HEK293T (cell line): ENCODE measurements at places on chromosomes 2 and 18.

GRCh38 chr18:65567372-65567771 lies 183.4 kb upstream of the CDH7 start:
- DNase-seq = peak; percentile 5

DNA sequence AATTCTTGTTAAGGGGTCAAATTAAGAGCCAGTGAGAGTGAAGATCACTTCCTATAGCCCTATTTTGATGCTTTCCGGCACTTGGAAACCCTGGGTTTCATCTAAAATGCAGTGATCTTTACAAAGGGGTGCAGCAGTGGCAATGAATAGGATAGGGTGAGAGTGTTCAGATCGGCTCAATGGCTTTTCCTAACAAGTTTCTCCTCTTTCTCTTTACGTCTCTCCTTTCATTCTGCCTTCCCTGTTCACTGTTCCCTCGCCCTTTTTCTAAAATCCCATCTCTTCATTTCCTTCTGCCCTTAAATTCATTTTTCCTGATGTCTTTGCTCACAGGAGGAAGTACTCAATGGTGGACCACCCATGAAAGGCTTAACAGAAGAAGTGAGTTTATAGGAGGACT lies 86.0 kb downstream of the CTIF start:
- DNase-seq = no peak

GRCh38 chr2:136134126-136134525 lies 16.2 kb upstream of the CXCR4 start:
- DNase-seq = no peak

GRCh38 chr2:189281201-189281600 lies 101.6 kb upstream of the COL5A2 start:
- no peak for DNase-seq

DNA sequence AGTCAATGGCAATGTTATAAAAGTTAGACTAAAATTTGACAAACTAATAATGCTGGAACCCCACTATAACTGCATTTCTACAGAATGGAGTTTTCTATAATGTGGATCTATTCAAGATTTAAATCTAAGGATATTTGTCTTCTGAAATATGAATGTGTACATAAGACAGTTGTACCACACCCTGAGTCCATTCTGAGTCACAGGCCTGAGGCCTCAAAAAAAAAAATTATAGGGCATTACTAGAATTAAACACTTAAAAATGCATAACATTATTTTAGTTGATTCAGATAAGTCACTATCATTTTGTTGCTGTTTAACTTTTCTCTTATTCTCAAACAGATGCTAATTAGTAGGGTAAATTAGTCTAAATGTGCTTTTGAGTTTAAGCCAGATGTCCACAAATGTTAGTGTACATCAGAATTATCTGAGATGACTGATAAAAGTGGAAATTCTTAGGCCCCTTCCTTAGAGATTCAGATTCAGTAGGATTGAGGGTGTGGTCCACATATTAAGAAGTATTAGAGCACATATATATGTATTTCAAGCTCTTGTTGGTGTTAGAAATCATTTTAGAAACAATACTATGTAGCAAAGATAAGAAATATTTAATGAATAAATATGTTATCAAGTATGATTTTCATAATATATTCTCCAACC lies 42.4 kb upstream of the COL5A2 start:
- DNase-seq = no peak

GRCh38 chr2:36499128-36499820 lies 98.7 kb downstream of the FEZ2 start:
- no peak for DNase-seq

DNA sequence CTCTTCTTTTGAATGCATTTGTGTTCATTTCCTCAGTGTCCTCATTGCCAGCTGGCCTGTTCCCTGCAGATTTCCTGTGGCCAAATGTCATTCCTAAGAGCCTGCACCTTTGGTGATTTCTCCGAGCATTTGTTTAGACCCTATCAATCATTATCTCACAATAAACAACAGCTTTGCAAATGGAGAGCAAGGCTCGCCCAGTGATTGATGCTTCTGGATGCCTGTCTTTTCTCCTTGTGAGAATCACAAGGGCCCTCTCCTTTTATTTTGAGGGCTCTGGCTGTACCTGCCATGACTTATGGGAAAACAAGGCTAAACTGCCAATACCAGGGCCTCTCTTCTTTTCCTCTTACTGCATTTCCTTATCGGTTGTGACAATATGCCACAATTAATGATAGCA lies 1454.4 kb upstream of the CELF4 start:
- DNase-seq = no peak

DNA sequence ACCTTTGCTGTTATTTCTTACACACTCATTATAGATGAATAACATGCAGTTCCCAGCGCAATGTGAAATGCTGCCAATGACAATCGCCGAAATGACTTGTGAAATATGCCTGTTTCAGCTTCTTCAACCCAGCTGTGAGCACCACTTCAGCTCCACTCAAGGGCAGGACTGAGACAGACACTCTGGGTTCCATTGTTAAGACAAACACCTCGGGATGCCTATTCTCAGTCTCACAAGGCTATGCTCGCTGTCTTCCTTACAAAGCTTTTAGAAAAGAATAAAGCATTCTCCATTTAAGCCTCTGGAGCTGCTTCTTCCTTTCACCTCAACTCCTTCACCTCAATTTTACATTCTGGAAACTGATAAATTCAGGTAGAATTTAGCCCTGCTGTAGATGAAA lies 4.2 kb downstream of the CBLN2 start:
- DNase-seq = no peak

- DNase-seq = peak; percentile 68
Observed at GRCh38 chr2:97699765-97700444, 13.5 kb upstream of the ZAP70 start.

GRCh38 chr2:37851828-37852584 lies 73.1 kb upstream of the RMDN2 start:
- DNase-seq = no peak

DNA sequence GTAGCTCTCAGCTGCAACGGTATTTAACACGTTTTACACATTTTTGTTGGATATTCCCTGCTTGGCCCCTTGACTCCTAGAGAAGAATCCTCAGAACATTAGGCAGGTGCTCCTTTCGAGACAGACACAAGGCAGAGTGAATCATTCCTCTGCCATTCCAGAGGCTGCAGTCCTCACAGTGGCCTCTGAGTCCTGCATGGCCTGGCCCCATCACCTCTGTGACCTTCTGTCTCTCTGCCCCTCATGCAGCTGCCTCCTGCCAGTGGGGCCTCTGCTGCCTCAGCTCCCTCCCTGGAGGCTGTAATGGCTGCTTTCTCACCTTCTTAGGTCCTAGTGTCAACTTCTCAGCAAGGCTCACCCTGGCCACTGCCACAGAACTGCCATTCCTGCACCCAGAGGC lies 101.3 kb downstream of the PTPRM start:
- no peak for DNase-seq

- DNase-seq = no peak
Observed at GRCh38 chr2:69950241-69950640, 11.2 kb downstream of the ASPRV1 start.

GRCh38 chr18:23835506-23835905 lies 146.3 kb downstream of the LAMA3 start:
- DNase-seq = no peak

GRCh38 chr2:59560769-59561168 lies 992.7 kb downstream of the BCL11A start:
- no peak for DNase-seq

GRCh38 chr2:128416109-128416785 lies 97.6 kb upstream of the HS6ST1 start:
- DNase-seq = no peak

GRCh38 chr2:40283111-40283909 lies 168.6 kb downstream of the SLC8A1 start:
- no peak for DNase-seq

DNA sequence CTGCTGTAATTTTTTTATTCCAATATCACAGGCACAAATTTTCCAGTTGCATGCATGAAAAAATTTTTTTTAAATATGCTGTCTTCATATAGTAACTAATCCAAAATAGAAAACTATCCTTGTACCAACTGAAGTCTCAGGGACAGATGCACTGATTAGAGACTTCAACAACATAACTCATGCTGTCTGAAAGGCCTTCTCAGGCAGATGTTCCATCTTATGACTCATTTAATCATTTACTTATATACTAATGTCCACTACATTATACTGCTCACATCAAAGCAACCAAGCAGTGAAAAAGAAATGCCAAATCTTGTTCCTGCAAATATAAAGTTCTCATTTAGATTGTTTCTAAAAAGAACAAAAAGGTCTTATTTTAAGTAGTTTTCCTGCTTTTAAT lies 53.1 kb downstream of the OLA1 start:
- no peak for DNase-seq

DNA sequence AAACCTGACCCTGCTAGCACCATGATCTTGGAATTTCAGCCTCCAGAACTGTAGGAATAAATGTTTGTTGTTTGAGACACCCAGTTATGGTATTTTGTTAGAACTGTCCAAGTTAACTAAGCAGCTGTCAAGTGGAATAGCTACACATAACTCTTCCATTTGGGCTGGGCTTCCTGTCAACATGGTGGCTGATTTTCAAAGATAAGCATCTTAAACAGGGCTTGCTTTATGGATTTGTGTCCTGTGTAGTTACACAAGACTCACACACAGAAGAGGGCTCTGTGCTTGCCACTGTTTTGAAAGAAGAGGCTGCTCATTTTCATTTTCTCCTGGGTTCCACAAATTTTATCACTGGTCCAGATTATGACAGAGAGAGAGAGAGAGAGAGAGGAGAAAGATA lies 35.7 kb downstream of the GCG start:
- DNase-seq = no peak

DNA sequence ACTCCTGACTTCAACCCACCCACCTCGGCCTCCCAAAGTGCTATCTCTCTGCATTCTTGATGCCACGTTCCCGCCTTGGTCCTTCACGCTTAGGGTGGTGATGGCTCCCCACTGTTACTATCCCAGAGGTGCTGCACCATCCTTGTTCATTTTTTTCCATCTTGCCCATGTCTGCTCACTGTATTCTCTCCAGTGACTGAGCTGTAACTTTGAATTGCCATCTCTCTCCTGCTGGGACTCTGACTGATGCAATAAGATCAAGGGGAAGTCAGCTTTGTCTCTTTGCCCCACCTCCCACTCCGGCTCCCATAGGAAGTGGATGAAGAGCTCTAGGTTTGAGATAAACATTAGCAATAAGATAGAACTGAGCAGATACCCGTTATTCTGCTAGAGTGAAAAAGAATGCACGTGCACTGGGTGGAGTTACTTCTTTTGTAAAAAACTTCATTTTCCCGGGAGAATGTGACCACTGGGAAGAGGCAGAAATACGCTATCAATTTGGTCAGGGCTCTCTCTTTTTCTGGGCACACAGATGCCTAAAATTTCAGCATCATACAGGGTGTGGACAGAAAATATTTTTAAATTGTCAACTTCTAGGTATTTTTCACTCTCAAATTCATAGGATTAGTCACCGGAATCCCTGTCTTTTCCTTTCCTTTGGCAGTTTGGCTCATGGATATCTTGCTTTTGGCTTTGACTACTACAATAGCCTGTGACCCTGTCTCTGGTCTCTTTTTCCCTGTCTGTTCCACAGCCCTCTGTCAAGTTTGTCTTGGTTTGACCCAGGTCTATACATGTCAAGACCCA lies 105.4 kb downstream of the POLR1A start:
- no peak for DNase-seq

GRCh38 chr2:128502638-128503246 lies 184.1 kb upstream of the HS6ST1 start:
- no peak for DNase-seq

GRCh38 chr2:149652926-149653325 lies 65.4 kb upstream of the MMADHC start:
- DNase-seq = no peak

- no peak for DNase-seq
Observed at GRCh38 chr2:30425326-30425725, 21.7 kb upstream of the LCLAT1 start.

DNA sequence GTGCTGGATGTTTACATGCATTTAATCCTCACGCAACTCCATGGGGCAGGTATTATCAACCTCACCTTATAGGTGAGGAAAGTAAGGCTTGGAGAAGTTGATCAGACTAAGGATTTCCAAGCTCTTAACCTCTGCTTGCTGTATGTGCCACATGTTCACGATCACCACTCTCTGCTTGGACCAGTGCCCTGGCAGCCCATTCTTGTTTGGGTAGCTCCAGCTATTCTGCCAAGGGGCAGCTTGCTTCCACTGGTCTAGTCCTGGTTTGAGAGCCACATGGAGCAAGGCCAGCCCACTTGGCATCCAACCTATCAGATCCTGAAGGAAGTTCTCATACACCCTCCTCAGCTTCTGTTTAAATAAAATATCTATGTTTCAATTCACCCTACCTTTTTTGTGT lies 14.3 kb downstream of the PLB1 start:
- DNase-seq = no peak

DNA sequence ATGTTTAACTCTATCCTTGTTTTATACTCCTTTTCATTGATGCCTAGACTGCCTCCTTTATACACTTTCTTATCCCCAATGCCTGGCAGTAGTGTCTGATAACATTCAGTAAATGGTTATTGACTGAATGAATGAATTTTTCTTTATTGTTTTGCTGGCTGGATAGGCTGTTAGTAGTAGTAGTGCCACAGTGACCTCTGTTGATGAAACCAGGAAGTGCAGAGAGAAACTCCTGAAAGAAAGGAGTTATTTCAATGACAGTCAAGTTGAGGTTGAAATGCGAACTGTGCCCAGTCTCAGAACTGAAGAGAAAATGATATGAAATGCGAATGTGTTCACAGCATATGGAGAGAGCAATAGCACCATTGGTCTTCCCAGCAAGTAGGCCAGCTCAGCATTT lies 26.8 kb upstream of the SLC9A2 start:
- DNase-seq = peak; percentile 12

GRCh38 chr2:111227716-111228141 lies 107.0 kb downstream of the BCL2L11 start:
- DNase-seq = no peak

DNA sequence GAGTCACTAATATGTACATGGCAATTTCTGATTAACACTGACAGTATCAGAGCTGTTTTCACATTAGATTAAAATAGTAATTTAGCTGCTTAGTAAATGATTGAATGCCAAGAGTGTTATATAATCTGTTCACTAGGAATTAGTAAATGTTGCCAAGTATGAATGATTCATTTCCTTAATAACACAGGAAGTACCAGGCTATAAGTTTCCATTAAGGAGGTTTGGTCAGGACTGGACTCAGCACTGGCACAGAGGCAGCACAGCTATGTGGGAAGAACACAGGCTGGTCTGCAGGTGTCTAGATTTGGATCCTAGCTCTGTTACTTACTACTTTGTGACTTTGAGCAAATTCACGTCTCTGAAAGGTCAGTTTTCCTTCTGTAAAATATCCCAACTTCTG lies 97.2 kb downstream of the TDRD15 start:
- no peak for DNase-seq

GRCh38 chr2:236449167-236449761 lies 120.4 kb upstream of the ACKR3 start:
- DNase-seq = no peak

- DNase-seq = no peak
Observed at GRCh38 chr18:13239171-13239956, 20.8 kb downstream of the LDLRAD4 start.
